ENCODE measurements at places on chromosomes 2 and 18. TPM values are rescaled to one million over a fixed set of nuclear protein-coding genes. Genes with fewer than 3 reads are reported as not detected.

The SPC25 gene
- total RNA-seq = 28.5 TPM

The SERPINB12 gene
- total RNA-seq = not detected

The RAB11FIP5 gene
- total RNA-seq = 6.4 TPM

The LCT gene
- total RNA-seq = 0.04 TPM

The FEZ2 gene
- 22.0 TPM for total RNA-seq

The GBX2 gene
- 0.31 TPM for total RNA-seq

The DNAJC27 gene
- total RNA-seq = 4.6 TPM

The ITGA4 gene
- total RNA-seq = 1.3 TPM

The CREG2 gene
- total RNA-seq = 1.2 TPM

The ANKRD29 gene
- total RNA-seq = 2.1 TPM

The LYPD1 gene
- total RNA-seq = 10.6 TPM

The COL5A2 gene
- total RNA-seq = 10.5 TPM

The C2orf78 gene
- total RNA-seq = 0.09 TPM

The GFPT1 gene
- 84.4 TPM for total RNA-seq

The DSG3 gene
- 0.04 TPM for total RNA-seq

The HRH4 gene
- total RNA-seq = not detected

The ELOA2 gene
- not detected for total RNA-seq

The TRIB2 gene
- total RNA-seq = 36.2 TPM

All from H9 (cell line).